Activated effector memory CD4-positive, alpha-beta T cell treated with Interleukin-2 at 50 U/mL for 16 hours (primary cell): ENCODE measurements at places on chromosomes 1 and 21.

DNA sequence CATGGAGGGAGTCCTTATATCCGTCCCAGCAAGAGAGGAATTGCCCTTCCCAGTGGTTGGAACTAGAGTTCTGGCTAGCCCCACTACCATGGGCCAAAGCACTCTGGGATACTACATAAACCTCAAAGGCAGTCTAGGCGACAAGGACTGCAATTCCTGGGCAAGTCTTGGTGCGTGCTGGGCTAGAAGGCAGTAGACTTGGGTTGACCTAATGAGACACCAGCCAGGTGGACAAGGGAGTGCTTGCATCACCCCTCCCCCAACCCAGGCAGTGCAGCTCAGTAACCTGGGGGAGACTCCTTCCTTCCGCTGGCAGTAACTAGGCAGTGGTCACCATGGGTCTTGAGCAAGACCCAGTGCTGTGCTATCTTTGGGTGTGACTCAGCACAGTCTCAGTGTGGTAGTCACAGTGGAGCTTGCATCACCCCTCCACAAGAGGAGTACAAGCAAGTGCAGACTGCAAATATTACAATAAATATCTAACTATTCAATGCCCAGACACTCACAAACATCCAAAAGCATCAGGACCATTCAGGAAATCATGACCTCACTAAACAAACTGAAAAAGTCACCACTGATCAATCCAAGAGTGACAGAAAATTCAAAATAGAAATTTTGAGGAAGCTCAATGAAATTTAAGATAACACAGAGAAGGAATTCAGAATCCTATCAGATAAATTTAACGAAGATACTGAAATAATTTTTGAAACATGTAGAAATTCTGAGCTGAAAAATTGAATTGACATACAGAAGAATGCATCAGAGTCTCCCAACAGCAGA, 84.7 kb upstream of the LYPLAL1 start:
- no peak for DNase-seq

- no peak for DNase-seq
Observed at GRCh38 chr1:243475966-243476365, 220.1 kb downstream of the SDCCAG8 start.

DNA sequence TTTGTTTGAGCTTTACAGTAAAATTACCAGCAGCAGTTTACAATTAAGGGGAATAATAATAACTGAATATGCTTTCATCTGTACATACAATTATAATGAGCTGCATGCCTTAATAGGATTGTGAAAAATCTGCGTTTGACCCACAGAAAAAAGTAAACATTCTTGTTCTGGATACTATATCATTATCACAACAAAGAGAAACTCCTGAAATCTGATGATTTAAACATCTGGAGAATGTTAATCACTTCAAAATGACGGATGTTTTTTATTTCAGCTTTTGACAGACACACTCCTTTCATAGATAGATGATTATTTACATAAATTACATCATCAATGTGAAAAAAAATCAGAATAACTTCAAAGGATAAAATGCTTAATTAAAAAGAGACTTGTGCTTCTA, 58.5 kb downstream of the TYW3 start:
- DNase-seq, result no peak

GRCh38 chr21:36239585-36239984, 80.4 kb upstream of the MORC3 start:
- no peak for DNase-seq

- no peak for DNase-seq
Observed at GRCh38 chr1:101198842-101199636, 37.8 kb upstream of the S1PR1 start.

- DNase-seq, result peak; percentile 58
Observed at GRCh38 chr1:227728059-227728891, 6.8 kb downstream of the JMJD4 start.

GRCh38 chr1:9657521-9658032, 6.0 kb downstream of the PIK3CD start:
- DNase-seq, result no peak

DNA sequence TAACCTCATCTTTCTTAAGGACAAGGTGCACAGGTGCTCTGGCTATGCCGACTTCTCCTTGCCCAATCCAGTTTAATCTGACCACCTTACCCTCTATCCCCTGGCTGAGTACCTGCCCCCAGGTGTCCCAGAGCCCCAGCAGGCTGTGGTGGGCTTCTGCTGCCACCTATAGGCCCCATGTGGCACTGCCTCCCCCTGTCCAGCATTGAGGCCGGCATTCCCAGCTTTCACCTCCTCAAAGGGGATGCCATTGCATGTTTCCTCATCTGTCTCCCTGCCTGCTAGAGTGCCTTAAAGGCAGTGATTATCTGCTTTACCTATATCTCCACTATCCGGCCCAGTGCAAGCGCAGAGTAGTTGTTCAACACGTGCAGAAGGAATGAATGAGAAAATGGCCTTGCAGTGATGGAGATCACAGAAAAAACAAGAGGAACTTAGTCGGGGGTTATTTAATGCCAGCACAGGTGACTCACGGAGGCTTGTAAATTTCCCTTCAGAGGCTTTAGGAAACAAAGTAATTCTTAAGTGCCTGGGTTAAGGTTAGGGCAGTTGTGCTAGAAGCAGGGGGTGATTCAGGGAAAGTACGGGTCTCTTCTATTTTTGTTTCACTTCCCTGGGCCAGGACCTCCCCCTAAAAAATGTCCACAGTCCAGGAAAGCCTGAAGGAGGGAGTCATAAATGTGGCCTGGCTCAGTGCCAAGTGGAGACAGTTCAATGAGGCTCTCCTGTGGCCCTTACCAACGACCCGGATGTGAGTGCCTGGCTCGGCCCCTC, 131.8 kb upstream of the NGF start:
- DNase-seq, result no peak

- no peak for DNase-seq
Observed at GRCh38 chr1:45079533-45079932, 67.5 kb downstream of the UROD start.

DNA sequence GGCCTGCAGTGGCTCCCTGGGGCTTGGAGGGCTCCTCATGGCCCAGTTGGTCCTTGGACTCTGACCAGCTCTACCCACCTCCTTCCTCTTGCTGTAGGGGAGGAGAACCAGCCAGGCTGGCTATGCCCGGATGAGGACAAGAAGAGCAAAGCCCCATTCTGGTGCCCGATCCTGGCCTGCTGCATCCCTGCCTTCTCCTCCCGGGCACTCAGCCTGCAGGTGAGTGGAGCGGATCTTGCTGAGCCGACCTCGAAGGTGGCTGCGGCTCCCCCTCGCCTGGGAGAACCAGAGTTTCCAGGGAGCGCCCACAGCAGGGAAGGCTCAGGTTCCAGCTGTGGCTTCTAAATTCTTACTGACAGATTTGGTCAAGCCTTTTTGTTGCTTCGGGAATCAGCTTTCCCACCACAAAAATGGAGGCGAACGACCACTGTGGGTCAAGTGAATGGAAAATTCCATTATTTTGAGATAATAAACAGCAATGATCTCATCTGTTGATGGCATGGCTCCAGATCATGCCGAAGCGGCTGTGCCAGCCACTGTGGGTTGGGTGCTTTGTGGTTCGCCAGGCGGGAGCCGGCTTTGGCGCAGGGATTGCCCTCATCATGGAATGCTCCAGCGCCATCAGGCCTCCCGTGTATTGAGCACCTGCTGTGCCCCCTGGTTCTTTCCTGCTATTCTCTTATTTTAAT, 106.5 kb upstream of the ACTL8 start:
- DNase-seq, result no peak

- no peak for DNase-seq
Observed at GRCh38 chr21:32415451-32416398, 3.2 kb downstream of the EVA1C start.

DNA sequence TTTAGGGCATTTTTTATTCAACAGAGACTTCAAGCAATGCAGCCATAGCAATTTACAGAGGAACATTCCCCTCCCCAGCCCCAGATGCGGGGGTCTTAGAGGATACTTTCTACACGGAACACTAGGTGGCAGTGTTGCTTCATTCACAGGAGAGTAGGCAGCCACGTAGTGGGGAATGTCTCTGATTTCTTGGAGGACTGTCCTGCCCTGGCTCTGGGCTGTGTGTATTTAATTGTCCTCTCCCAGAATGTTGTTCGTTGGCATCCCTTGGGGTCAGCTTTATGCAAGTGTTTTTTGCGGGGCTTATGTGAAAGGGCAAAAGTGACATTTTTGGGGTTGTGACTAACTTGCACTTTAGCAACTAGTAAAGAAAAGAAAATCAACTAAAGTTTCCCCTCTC, 96.9 kb downstream of the PAPPA2 start:
- DNase-seq, result no peak
